NCI-H748 treated with DMSO at 0.1 percent for 48 hours (cell line): ENCODE measurements at places on chromosomes 1 and 21.

- DNase-seq = no peak
These were observed 100.3 kb downstream of the CACNA1E start for GRCh38 chr1:181583598-181583997.

GRCh38 chr1:34929853-34930701, 627 bp upstream of the DLGAP3 start:
- DNase-seq = no peak

GRCh38 chr1:30753660-30754123, 3.9 kb downstream of the LAPTM5 start:
- DNase-seq = no peak

DNA sequence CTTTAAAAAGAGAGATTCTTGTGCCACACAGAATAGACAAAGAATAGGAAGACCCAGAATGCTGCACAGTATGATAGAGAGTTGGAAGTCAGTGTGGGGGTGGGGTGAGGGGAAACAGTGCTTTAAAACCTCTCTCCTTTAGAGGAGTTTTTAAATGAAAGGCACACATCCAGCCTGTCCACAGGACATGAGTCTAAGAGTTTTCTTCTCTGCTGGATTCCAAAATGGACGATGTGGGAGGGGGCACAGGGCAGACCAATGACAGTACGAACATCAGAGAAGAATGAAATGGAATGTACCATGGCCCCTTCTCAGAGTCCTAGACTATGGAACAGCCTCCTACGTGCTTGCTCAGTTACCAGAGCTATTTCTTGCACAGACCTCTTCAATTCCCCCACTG, 458.2 kb upstream of the DAB1 start:
- no peak for DNase-seq

DNA sequence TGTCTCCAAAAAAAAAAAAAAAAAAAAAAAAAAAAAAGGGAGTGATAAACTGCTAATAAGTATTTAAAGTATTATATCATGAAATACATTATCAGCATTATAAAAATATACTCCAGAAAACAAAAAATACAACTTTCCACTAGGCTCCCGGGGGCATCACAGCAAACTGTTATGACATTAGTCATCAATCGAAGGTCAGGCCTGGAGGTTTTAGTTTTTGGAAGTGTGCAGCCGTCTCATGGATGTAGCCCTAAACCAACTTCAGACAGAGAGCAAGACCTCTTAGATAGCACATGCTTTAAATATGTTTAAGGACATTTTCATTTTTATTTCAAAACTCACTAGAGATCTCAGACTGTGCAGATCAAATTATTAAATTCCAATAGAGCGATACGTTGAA, 106.3 kb downstream of the RERE start:
- DNase-seq = no peak

DNA sequence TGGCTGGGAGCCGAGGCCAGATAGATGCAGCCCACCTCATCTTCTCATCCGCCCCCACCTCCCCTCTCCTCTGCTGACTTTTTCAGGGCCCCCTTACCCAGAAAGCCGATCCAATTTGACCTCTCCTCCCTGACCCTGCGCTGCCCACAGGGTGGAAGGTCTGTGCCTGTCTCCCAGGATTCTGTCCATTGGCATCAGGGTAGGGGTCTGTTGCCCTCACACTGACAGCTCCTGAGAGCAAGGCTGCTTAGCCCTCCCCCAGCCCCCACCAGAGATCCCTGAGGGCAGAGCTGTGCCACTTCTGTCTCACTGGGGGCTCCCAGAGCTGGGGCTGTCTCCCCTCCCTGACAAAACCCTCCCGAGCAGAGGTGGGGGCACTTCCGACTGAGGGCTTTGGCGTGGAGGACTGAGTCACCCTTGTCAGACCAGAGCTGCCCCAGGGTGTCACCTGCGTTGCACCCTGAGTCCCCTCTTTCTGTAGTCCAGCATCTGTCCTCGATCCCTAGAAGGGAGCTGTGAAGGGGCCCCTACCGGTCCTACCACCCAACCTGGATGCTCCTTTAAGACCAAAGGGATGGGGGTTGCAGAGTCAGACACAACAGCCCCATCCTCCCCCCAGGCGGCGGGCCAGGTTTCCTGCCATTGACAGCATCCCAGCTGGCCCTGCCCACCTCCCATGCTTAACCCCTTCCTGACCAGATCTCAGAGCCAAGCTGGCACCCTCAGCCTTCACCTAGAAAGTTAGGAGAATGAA, 2.4 kb upstream of the FAM110D start:
- no peak for DNase-seq

GRCh38 chr21:28091466-28091865, 901.2 kb downstream of the LTN1 start:
- DNase-seq = no peak
